ENCODE measurements at places on chromosomes 11 and 22.

DNA sequence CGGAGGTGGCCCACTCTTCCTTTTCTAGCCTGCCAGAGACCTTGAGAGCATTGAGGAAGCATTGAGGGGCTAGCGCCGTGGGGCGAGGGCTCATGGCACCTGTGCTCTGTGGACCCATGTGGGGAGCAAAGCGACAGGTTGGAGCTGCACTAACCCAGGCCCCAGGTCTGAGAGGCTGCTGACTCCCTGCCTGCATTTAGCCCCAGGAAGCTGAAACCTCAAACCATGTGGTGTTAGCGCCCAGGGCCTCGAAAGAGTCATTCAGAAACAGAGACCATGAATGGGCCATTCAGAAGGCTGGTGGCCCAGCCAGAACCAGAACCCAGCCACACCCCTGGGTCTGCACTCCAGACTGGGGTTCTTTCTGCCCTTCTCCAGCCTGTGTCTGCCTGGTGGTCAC lies 88.6 kb downstream of the BCR start:
- no peak overlapping the region for H3K27ac ChIP-seq
- H3K4me1 ChIP-seq: peaks cover 13% of the 10 kb centered on the region
- DNase-seq: no peak
- H3K36me3 ChIP-seq: peaks cover 13% of the 10 kb centered on the region

DNA sequence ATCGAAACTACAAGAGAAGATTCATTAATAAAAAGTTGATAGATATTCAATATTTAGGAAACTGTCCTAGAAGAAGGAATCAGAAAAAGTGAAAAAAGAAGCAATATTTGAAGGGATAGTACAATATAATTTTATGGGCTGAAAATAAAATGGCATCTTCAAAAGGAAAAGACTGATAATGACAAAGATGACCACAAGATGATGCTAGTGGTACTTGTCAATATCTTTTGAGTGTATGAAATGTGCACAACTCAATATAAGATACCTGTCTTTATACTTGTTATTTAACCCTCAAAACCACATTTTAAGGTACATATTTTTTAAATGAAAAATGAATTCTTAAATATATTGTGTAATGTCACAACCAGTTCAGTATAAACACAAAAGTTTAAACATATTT lies 1059.6 kb upstream of the RAG2 start:
- H3K4me3 ChIP-seq: no peak overlapping the region
- no peaks in the 10 kb centered on the region for H3K4me1 ChIP-seq
- no peak for DNase-seq
- H3K27me3 ChIP-seq: no peaks in the 10 kb centered on the region
- H3K27ac ChIP-seq: no peak overlapping the region

GRCh38 chr11:62665075-62665598 lies at the start of the genes C11orf98 and CSKMT:
Gene C11orf98 (minus strand): TSS chr11:62665210. CDS start chr11:62665169, 41 bp downstream.
Gene CSKMT (plus strand): TSS chr11:62665312. CDS start chr11:62665880, 568 bp downstream.
- peak within 1 kb of the TSS; percentile 99 for H3K27ac ChIP-seq
- peak; percentile 97 for DNase-seq
- H3K36me3 ChIP-seq: peaks cover 66% of the 10 kb centered on the region
- H3K4me1 ChIP-seq: peaks cover 52% of the 10 kb centered on the region
- H3K4me3 ChIP-seq: peak within 1 kb of the TSS; percentile 99

DNA sequence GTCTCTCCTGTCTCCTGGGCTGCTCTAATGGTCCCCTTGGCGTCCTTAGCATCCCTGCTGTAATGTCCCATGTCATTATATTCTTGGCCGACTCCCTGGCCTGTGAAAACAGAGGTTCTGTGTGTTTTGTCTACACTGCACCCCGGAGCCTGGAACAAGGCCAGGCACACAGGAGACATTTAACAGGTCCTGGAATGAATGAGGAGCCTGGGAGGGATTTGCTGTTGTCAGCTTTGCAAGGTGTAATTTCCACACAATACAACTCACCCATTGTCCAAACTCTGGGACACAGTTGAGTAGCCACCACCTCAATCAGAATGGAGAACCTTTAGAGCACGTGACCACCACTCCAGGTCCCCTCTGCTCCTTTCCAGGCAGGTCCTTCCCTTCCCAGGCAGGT lies 14.9 kb upstream of the PDGFB start:
- no peak overlapping the region for H3K27ac ChIP-seq
- no peak for DNase-seq
- H3K27me3 ChIP-seq: peaks cover 7% of the 10 kb centered on the region

- no peak for DNase-seq
- peak overlapping the region; percentile 80 for H3K27ac ChIP-seq
- peaks cover 18% of the 10 kb centered on the region for H3K4me1 ChIP-seq
- H3K4me3 ChIP-seq: no peak overlapping the region
- H3K36me3 ChIP-seq: no peaks in the 10 kb centered on the region
These were observed 13.5 kb downstream of the NCF4 start for GRCh38 chr22:36874309-36874696.

DNA sequence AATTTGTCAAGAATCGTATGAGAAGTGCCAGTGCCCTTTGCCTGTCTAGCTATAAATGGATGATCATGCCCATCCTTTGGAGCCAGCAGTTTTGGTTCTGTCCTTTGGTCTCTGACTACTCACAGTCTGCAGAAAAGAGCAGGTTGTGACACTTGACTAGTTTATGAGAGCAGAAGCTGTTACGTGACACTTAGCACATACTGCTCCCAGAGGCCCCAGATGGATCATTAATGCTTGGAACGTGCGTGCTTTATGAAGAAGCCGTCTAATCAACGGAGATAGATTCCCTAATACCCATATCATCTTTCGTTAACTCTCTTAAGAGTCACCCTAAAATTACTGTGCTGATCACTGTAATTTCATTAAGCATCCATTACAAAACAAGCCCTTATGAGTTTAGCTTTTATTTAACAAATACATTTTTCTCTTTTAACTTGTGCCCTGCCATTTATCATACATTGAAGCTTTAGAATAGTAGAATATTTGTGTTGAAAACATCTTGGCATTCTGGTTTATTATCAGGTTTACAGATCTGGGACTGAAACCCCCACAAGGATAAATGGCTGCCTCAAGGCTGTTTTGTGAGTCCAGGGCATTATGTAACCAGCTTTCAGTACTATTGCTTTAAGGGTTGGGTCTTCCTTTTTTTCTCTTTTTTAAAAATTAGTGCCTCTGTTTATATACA lies 47.0 kb upstream of the ADORA2A start:
- H3K4me1 ChIP-seq: peaks cover 17% of the 10 kb centered on the region
- H3K27me3 ChIP-seq: no peaks in the 10 kb centered on the region
- peaks cover 29% of the 10 kb centered on the region for H3K36me3 ChIP-seq
- no peak overlapping the region for H3K4me3 ChIP-seq
- no peak for DNase-seq

DNA sequence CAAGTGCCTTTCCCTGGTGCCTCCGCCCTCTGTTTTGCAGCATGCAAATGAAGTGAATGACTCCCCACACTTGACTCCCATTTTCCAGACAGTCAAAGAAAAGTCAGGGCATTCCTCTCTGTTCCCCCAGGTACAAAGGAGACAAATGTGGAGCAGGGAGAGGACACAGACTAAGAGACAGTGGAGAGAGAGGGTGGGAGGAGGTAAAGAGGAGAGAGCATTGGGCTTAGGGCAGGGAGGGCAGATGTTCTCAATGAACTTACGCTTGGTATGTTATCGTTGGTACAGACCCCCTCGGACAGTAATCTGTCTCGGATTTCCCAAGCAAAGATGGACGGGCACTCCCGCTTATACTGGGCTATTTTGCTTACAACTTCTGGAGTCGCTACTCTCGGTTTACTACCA lies 9.8 kb downstream of the PAX6 start:
- peaks cover 5% of the 10 kb centered on the region for H3K36me3 ChIP-seq
- no peak for DNase-seq
- no peak overlapping the region for H3K4me3 ChIP-seq
- H3K4me1 ChIP-seq: peaks cover 35% of the 10 kb centered on the region
- H3K27ac ChIP-seq: no peak overlapping the region

DNA sequence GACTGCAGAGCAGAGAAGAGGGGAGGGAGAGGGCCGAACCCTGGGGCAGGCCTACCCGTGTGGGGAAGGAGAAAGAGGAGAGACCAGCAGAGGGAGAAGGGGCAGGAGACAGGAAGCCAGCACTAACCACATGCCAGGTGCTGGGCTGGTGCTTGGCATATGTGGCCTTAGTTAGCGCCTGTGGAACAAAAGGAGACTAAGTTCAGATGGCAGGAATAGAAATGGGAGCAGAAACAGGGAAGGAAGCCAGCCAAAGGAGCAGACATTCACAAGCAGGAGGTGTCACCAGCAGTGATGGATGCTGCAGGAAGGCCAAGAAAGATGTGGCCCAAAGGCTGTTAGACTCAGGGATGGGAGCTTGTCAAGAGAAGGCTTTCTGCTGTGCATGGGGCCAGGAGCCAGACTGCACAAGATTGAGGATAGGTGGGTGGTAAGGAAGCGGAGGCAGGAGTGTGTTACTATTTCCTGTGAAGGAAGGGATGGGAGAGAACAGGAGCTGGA lies 26.7 kb downstream of the TREH start:
- DNase-seq: no peak
- H3K4me1 ChIP-seq: no peaks in the 10 kb centered on the region
- H3K4me3 ChIP-seq: no peak overlapping the region

- H3K4me1 ChIP-seq: peaks cover 1% of the 10 kb centered on the region
- peaks cover 8% of the 10 kb centered on the region for H3K27me3 ChIP-seq
- no peak overlapping the region for H3K27ac ChIP-seq
- H3K4me3 ChIP-seq: no peak overlapping the region
These were observed 103.8 kb downstream of the ZNF280B start for GRCh38 chr22:22404598-22405284.

- H3K27ac ChIP-seq: no peak overlapping the region
- no peak overlapping the region for H3K4me3 ChIP-seq
- no peaks in the 10 kb centered on the region for H3K4me1 ChIP-seq
- no peaks in the 10 kb centered on the region for H3K36me3 ChIP-seq
These were observed 95.4 kb downstream of the MORC2 start for GRCh38 chr22:30873086-30873650.

GRCh38 chr11:66317723-66318599 lies 1.1 kb upstream of the CD248 start:
- no peaks in the 10 kb centered on the region for H3K27me3 ChIP-seq
- peak; percentile 74 for DNase-seq
- H3K4me3 ChIP-seq: peak overlapping the region; percentile 74
- H3K4me1 ChIP-seq: peaks cover 58% of the 10 kb centered on the region

GRCh38 chr22:27934069-27934468 lies 15.0 kb upstream of the PITPNB start:
- H3K27me3 ChIP-seq: no peaks in the 10 kb centered on the region
- no peak overlapping the region for H3K4me3 ChIP-seq
- H3K27ac ChIP-seq: no peak overlapping the region
- H3K4me1 ChIP-seq: no peaks in the 10 kb centered on the region
- DNase-seq: no peak

DNA sequence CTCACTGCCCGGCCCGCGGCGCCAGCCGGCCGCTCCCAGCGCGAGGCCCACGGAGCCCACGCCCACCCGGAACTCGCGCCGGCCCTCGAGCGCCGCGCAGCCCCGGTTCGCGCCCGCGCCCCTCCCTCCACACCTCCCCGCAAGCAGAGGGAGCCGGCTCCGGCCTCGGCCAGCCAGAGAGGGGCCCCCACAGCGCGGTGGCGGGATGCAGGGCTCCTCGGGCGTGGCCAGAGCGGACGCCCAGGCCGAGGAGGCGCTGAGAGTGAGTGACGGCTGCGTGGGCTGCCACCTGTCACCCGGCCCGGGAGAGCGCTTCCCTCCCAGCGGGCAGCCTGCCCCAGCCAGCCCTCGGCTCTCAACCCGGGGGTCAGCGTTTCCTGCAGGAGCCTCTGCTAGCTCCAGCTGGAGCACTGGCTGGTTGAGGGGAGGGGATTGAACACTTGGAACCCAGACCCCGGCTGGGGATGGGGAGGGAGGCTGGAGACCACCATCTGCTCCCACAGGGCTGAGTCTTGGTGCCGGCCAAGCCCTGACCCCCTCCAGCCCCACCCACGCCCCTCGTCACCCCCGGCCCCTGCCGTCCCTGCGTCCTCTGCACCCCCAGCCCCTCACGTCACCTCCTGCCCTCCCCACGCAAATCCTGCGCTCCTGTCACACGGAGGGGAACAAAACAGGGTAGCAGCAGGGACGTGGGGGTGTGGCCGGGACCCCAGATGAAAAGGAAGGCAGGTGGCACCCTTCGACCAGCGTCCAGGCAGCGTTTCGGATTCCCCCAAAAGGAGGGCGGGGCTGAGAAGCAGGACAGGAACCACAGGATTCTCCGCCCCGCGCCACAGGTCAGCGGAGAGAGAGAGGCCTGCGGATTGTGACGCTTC lies 157.0 kb downstream of the BRD1 start:
- H3K4me3 ChIP-seq: peak overlapping the region; percentile 55
- H3K27ac ChIP-seq: no peak overlapping the region
- peaks cover 21% of the 10 kb centered on the region for H3K27me3 ChIP-seq
- peaks cover 30% of the 10 kb centered on the region for H3K4me1 ChIP-seq
- H3K36me3 ChIP-seq: no peaks in the 10 kb centered on the region
- DNase-seq: peak; percentile 44

DNA sequence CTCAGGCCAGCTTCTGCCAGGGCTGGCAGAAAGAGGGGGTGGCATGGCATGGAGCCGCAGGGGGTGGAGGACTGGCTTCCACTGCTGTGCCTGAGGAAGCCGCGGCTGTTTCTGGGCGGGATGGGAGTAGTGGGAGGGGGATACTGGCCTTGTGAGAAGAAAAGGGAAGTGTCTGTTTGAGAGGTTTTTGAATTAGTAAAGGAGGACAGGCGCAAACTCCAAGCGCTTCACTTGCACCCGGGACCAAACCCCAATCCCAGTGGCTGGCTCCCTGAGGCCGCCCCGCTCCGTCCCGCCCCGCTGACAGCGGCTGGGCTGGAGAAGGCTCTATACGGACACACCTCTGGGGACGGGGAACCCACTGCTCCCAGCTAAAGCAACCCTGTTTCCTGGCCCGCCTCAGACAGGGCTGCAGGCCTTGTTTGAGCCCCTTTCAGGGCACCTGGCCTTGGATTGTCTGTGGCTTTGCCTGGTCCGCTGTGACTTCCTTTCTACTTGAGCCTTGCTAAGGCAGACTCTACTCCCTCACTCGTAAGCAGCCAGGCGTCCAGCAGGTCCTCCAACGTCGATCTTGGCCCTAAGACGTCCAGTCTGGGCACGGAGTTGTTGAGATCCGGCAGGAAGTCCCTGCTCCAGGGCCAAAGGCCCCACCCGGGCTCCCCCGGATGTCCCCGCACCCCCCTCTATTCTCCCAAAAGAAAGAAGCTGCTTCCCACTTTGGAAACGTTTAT lies 2.2 kb downstream of the APOA1 start:
- H3K4me1 ChIP-seq: peaks cover 13% of the 10 kb centered on the region
- DNase-seq: no peak
- peaks cover 5% of the 10 kb centered on the region for H3K27me3 ChIP-seq
- peak overlapping the region; percentile 63 for H3K4me3 ChIP-seq
- H3K27ac ChIP-seq: no peak overlapping the region

- no peaks in the 10 kb centered on the region for H3K36me3 ChIP-seq
- H3K4me1 ChIP-seq: no peaks in the 10 kb centered on the region
- H3K27ac ChIP-seq: no peak overlapping the region
These were observed 418.2 kb downstream of the SOX6 start for GRCh38 chr11:15938121-15938611.

DNA sequence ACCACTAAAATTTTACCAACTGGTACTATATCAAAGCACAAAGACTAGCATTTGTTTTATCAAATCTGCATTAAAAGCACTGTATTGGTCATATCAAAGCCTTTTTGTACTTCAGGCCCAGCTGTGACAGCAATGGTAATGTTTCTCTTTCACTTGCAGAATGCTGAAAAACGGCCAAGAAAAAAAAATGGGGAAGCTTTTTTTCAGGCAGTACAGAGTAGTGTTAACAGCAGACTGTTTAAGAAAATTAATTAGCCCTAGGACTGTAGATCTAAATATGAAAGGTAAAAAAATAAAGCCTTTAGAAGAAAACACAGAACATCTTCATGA lies 33.3 kb downstream of the DENND5A start:
- no peaks in the 10 kb centered on the region for H3K27me3 ChIP-seq
- peaks cover 51% of the 10 kb centered on the region for H3K4me1 ChIP-seq
- peak overlapping the region; percentile 62 for H3K4me3 ChIP-seq
- H3K27ac ChIP-seq: peak overlapping the region; percentile 59

Data from activated naive CD8-positive, alpha-beta T cell treated with anti-CD3 and anti-CD28 coated beads, Interleukin-2, amount 50 U/mL, for 24 hours (primary cell).